ENCODE measurements at places on chromosomes 1 and 21.

DNA sequence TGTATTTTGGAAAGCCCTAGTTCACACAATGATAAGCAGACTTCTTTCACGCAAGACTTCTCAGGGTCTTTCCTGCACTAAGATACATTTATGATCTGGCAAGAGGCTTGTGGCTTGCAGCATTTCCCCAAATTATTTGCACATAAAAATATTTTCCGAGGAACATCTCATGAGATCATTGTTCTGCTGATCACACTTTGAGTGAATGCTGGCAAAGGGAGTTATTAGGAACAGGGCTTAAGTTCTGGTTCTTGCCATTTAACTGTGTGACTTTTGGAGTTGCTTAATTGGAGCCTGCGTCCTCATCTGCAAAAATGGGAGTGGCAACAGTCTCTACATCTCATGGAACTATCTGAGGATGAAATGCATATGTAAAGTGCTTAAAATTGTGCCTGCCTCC lies 50.2 kb downstream of the GADD45A start:
- no peak for DNase-seq

- DNase-seq: no peak
Observed at GRCh38 chr1:234725177-234726132, 115.5 kb upstream of the IRF2BP2 start.

- no peak for DNase-seq
Observed at GRCh38 chr1:95339377-95339776, 105.4 kb downstream of the RWDD3 start.

- DNase-seq: no peak
Observed at GRCh38 chr1:76037324-76037723, 37.2 kb upstream of the ST6GALNAC3 start.

- peak; percentile 20 for DNase-seq
Observed at GRCh38 chr1:243597383-243597782, 252.7 kb downstream of the AKT3 start.

- DNase-seq: no peak
Observed at GRCh38 chr1:198440842-198441241, 99.6 kb downstream of the ATP6V1G3 start.

DNA sequence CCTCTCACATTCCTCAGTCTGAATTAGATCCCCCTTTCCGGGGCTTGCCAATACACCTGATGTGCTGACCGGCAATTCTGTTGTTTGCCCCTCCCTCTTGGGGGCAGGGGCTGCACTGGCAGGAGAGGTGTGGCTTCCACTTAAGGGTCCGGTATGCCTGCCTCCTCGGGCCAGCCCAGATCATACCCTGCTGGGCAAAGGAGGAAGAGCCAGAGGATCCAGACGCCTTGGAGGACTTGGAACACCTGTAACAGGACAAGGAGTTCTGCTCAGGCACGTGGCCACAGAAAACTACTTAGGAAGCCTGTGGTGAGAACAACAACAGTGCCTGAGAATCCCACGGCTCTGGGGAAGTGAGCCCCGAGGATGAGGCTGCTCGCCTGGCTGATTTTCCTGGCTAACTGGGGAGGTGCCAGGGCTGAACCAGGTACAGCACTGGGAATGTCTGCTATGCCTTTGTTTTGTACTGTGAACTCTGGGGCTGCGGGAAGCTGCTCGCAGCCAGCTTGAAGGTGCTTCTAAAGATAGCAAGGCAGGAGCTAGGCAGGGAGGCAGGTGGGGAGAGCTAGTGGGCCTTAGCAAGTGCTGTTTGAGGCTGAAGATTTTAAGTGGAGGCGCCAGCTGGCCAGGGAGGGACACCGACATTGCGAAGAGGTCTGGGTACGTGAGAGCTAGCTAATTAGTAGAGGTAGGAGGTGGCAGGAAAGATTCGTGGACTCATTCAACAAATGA lies at the start of gene SMPDL3B:
Gene SMPDL3B (plus strand): TSS at position 183 of the 732 bp plus-strand sequence. CDS start 184 bp downstream, at position 367.
- DNase-seq: no peak

GRCh38 chr21:33033961-33034413 lies 8.3 kb downstream of the OLIG2 start:
- DNase-seq: no peak

DNA sequence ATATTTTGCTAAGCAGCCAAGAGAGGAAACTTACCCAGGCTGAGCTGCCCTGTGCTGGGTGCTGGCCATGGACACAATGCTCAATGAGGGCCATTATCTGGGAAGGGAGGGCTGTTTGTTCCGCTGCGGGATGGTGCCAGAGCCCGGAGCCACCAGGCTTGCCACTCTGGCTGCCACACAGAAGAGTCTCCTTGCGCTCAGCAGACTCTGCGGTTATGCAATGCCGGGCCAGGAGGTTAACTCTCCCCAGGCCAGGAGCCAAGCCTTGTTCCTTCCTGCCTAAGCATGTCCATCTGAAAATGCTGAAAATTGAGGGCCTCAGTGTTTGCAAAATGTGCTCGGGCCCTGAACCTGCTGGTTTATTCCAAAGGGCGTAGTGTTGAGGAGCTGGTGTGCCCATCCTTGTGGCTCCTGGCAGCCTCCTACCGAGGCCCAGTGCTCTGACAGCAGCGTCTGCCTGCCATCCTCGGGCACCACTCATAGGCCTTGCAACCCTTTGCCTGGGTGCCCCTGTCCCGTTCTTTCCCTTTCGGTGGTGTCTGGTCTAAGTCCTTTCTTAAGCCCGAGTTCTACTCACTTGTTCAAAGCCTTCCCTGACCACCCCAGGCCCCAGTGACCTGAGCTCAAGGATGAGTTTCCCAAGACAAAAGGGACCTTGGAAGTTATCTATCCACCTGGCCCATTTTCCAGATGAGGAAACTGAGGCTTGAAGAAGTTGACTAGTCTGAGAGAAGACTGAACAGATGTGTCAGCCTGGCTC lies 133.8 kb upstream of the EDN2 start:
- DNase-seq: no peak

GRCh38 chr1:19287436-19288185 lies 959 bp downstream of the AKR7A3 start:
- no peak for DNase-seq

DNA sequence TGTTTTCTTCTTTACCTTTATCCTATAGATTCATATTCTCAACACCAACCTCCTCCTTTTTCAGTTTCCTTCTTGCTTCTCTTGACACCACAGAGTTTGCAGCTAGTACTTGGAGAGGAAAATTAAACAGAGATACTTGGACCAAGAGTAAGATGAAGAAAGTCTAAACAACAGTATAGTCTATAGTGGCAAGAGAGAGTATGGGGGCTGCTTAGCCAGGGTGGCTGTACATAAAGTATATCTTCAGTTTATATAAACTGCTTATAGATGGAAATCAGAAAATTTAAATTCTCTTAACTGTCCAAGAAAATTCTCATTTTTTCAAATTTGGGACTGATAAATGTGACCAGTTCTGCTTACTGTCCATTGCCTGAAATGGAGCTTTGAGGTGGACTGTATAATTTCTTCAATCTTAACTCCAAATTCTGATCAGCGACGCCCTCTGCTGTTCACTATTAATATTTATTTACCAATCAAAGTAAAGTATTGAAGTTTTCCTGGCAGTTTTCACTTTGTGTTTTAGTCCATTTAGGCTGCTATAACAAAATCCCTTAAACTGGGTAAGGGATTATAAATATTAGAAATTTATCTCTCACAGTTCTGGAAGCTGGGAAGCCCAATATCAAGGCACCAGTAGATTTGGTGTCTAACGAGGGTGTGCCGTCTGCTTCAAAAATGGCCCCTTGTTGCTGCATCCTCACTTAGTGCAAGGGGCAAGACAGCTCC lies 14.8 kb upstream of the METTL18 start:
- peak; percentile 18 for DNase-seq

- DNase-seq: no peak
Observed at GRCh38 chr1:78426408-78426807, 64.4 kb upstream of the PTGFR start.

DNA sequence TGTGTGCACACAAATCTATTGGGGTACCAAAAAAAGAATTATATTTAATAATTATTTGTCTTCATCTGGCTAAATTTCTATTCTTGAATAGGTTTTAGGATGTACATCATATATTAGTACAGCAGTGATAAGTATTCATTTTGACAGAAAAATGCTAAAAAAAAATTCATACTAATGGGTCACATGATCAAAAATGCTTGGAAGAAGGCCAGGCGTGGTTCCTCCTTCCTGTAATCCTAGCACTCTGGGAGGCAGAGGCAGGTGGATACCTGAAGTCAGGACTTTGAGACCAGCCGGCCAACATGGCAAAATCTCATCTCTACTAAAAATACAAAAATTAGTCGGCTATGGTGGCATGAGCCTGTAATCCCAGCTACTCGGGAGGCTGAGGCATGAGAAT lies 26.9 kb upstream of the PTGFRN start:
- DNase-seq: no peak

DNA sequence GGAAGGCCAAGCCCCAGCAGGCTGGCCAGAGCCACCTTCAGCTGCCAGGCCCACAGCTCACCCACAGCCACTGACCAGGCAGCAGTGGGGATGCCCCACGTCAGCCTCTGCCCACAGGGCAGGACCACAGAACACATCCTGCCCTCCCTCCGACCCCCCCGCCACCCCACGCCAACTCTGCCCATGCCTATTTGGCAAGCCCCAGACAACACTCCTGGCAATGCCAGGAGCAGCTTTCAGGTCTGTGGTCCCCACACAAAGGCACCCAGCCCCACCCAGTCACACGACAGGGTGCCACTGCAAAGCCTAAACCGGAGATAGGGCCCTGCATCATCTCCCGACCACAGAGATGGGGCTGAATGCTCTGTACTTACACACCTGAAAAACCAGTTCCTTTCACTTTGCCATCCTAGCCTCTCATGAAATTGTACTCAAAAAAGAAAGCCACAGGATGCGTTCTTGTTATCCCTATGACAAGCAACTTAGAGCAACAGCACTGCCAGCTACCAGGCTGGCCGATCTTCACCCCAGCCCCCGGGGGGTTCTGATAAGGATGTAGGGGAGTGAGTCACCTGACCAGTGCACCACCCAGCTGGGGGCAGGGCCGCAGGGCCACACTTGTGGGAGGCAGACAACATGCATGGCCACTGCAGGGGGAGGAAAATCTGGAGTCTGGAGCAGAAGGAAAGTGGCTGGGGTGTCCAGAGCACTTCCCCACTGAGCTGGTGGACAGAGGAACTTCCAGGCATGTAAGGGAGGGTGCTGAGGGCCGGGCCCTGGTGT lies 36.2 kb downstream of the UBE2G2 start:
- DNase-seq: no peak

GRCh38 chr1:41898191-41898713 lies 20.5 kb downstream of the HIVEP3 start:
- DNase-seq: no peak

DNA sequence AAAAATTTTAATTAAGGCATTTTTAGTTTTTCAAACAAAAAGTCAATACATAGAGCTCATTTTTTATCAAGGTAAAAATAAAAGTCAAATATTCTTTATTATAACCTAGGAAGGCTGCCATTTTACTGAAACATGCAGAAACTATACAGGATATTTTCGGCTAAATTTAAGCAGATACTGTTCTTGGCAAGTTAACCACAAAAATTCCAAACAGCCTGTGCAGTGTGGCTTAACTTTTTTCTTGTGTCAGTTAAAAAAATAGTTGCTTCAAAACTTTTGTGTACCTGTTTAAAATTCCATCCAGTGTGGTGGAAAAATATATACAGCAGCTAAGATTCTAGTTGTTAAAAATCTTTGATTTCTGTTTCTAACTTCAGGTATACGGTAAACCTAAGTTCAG lies 135.0 kb downstream of the ATP5PO start:
- no peak for DNase-seq

DNA sequence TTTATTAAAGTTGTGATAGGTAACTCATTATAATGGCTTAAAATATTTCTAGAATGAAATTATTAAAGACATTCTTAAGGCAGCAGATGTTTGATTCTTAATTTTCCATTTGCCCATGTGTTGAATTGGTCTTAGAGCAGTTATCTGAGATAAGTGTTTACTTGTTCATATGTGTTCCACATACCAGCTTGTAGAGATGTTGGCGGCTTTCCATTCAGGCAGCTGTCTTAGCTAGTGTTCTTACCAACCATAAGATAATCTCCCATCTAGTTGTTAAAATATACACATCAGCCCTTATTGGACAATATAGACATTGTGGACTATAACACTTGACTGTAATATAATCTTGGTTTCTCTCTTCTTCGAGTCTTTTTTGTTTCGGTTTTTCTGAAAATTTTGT lies 1372.9 kb upstream of the ADGRL2 start:
- DNase-seq: no peak

DNA sequence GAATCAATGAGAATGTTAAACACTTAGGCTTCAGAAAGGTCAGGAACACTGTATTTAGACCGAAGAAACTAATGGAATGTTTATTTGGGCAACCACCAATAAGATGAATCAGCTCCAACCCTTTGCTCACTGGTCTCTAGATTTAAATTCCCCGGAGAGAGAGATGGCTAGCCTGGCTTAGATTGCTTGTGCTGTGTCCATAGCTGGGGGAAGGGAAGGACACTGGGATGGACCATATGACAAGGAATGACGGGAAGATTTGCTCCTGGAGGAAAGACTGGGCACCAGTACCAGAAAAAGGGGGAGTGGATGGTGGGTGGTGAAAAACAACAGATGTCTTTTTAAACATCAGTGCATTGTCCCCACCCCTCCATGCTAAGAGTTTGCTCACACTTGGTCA lies 426.6 kb downstream of the DUSP10 start:
- DNase-seq: peak; percentile 41

- DNase-seq: no peak
Observed at GRCh38 chr1:50527249-50527986, 104.2 kb upstream of the DMRTA2 start.

- no peak for DNase-seq
Observed at GRCh38 chr21:16580661-16581060, 850.9 kb downstream of the USP25 start.

DNA sequence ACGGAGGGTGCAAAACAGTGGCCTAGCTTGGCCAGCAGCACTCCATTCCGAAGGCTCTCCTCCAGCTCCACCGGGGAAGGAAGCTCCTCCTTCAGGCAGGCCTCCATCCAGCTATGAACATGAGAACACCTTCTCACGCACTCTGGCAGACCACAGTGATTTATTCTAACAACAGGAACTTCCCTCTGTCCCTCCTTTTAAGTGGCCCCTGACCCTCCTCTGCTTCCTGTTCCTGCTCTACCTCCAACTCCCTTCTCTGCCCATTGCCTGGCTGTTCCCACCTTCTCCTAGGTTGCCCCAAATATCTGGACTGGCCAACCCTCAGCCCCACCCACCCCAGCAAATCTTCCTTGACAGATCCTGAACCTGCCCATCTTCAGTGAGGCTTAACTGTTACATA lies 5.9 kb downstream of the IQGAP3 start:
- DNase-seq: no peak

- no peak for DNase-seq
Observed at GRCh38 chr1:230548357-230548756, 93.9 kb upstream of the COG2 start.

DNA sequence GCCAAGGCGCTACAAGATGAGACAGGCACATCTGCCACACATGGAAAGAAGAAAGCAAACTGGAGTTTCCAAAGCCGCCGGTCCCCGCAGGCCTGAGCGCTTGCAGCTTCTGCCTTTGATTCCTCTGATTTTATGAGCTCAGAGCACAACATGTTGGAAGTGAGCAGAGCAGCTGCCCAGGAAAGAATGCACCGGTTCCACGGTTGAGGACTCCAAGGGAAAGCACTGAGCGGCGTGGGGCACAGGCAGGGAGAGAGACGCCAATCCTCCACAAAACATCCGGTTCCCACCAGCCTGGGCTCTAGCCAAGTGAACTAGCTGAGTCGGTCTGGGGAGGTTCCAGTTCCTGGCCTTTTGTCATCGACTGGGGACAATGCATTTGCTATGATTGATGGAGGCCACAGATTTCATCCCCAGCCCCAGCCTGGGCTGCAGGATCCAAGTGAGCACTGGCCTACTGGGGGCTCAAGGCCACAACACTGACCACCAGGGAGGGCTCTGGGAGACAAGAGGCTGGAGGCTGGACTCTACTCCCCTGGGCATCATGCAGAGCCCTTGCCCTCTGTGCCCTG lies 253.1 kb upstream of the IRF2BP2 start:
- DNase-seq: peak; percentile 36

All from brain microvascular endothelial cell (primary cell).